A549 treated with Hydrocortisone at 1 μM for 4 hours (cell line): ENCODE measurements at places on chromosomes 5 and 9. TPM values are rescaled to one million over a fixed set of nuclear protein-coding genes. Genes with fewer than 3 reads are reported as not detected.

Gene SPATA31A3
- not detected in 5 replicates for total RNA-seq

Gene FOXD1
- 12.8 to 18.0 TPM (median 17.0 TPM) in 5 replicates for total RNA-seq

Gene ERBIN
- total RNA-seq = 18.3 to 43.0 TPM (median 23.0 TPM) in 5 replicates

Gene ZNF367
- total RNA-seq = 4.9 to 6.0 TPM (median 5.2 TPM) in 5 replicates

Gene SCGB3A2
- not detected in 5 replicates for total RNA-seq

Gene ODF2
- total RNA-seq = 23.7 to 29.1 TPM (median 25.2 TPM) in 5 replicates

Gene CDH12
- not detected in 5 replicates for total RNA-seq

Gene PCDHGB1
- total RNA-seq = 1.3 to 2.2 TPM (median 1.6 TPM) in 5 replicates

Gene HEMGN
- not detected in 5 replicates for total RNA-seq

Gene NDOR1
- 14.8 to 16.5 TPM (median 15.2 TPM) in 5 replicates for total RNA-seq

Gene SPATA31D4
- total RNA-seq = not detected in 5 replicates
